Activated T-helper 1 cell treated with anti-CD3 and anti-CD28 coated beads, Interleukin-2, amount 50 U/mL, for 16 hours (primary cell): ENCODE measurements at places on chromosomes 3 and 15.

DNA sequence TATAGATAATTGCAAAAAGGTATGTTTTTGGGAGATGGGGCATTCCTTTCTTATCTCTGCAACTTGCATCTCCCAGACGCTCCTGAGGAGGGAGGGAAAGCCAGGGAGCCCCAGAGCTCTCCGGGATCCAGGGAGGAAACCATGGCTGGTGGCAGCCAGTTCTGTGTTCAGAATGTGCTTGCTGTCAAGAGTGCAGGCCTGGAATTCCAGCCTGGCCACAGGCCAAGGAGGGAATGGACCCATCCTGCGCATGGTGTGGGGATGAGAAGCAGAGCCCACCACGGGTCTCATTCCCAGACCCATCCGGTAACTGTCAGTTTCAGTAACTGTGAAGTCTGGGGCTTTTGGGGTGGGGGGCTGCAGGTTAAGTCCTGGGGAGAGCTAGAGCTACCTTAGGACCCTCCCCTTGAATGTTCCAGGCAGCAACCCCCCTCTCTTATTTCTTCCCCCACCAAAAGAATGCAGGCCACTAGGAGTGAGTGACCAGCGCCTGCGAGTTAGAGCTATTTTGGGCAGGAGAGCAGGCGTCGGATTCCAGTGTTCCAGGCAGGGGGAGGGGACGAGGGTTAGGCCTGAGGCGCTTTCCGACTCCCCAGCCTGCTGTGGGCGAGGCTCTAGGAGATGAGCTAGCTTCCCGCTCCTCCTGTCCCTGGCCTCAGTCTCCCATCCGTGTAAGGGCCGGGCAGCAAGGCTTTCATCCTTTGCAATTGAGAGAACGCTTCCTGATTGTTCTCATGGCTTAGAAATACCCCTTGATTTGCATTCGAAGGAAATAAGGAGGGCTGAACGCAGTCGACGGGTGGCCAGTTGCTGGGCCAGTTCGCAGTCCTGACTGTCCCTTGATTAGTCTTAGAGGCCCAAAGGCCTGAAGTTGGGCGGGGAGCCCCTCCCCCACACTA, 781 bp upstream of the DAG1 start:
- DNase-seq: no peak

DNA sequence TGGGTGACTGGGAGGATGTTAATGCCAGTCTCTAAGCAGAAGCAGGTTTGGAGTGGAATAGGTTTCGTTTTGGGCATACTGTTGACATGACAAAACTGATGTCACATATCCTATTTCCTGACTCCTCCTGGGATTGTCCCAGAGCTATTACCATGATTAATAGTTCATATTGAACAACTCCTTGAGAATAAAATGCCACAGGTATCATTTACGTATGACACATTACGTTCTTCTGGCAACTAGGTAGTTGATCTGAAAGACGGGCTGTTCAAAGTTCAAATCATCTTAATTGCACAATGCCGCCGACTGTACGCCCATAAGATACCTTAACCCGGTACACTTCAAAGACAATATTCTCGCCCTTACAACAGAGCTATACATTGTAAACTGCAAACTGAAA, 1.4 kb upstream of the RAB5A start:
- no peak for DNase-seq

DNA sequence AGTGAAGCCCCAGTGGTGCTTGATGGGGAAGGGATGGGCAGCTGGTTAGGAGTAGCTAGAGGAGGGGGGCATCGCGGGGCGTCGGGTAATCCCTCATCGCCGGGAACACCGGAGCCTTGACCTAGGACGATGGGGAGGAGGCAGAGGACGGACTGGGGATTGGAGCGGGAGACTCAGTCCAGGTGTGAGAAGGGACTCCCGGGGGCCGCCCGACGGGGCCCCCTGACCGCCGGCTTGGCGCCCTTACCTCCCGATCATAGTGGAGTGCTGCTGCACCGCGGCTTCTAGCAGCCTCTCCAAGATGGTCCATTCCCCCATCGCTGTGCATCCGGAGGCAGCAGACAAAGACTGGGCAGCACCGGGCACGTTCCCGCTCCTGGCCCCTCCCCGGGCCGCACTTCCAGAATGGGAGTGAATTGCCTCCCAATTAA, 612 bp downstream of the GJD2 start:
- DNase-seq: no peak

- no peak for DNase-seq
These were observed 597.8 kb upstream of the ALCAM start for GRCh38 chr3:104768886-104769285.

DNA sequence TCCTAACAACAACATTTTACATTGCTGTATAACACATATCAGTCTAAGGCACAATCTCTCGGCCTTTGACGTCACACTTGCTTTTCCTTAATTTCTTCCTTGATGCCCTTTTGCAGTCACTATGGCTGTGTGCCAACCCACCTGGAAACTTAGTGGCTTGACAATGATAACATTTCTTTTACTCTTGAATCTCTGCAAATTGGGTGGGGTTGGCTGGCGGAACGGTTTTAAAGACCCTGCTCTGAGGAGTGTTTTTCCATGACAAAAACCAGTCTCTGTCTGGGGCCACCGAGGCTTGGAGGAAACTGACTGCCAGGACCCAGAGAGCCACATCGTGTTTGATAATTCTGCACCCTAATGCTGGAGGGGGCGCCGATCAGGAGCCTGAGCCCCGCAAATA, 115.6 kb downstream of the KLF13 start:
- DNase-seq: no peak

DNA sequence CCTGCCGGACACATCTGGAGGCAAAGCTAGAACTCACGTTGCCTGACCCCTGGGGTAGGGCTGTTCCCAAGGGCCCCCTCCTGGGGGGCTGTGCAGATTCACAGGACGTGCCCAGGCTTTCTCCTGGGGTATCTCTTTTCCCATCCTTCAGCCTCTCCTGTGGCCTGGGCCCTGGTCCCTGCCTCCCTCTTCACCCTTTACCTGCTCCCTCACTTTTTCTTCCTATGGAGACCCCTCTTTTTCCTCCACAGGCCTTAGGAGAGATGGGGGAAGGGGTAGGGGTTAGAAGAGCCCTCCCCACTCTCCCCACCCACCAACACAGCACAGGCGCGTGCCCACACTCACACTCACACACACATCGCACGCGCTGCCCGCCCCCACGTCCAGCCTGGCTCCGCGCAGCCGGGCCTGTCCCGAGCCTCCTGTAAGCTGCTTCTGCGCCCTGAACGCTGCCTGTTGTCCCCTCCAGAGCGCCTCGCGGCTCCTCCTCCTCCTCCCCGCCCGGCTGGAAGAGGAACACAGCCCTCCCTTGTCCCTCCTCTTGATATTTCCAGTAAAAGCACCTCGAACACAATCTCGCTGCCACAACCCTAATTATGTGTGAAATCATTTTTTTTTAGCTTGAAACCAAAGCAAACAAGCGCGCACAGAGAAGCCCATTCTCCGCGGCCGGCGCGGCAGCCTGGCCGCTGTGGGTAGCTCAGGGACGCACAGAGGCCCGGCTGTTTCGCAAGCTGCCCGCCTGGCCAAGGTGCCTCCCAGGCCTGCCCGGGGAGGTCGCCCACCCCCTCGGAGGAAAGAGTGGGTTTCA, 33.9 kb upstream of the ACAN start:
- DNase-seq: no peak

- DNase-seq: no peak
These were observed 665 bp downstream of the PIGB start for GRCh38 chr15:55319537-55320237.

DNA sequence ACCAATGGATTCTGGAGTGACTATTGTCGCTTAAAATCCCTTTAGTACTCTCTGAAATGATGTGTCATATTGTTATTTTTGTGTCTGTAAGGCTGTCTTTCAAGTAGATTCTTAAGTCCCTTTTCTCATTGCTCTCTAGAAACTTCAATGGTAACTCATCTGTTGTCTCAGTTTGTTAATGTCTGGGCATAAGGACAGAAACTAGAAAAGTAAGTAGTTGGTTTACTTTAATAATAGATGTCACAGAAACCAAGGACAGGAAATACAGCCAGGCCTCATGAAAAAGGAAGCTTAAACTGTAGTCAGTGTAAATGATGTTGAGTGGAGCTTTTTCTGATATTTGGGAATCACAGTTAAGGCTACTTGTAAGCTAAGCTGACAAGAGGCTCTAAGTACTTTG, 730.2 kb upstream of the DPPA4 start:
- no peak for DNase-seq

DNA sequence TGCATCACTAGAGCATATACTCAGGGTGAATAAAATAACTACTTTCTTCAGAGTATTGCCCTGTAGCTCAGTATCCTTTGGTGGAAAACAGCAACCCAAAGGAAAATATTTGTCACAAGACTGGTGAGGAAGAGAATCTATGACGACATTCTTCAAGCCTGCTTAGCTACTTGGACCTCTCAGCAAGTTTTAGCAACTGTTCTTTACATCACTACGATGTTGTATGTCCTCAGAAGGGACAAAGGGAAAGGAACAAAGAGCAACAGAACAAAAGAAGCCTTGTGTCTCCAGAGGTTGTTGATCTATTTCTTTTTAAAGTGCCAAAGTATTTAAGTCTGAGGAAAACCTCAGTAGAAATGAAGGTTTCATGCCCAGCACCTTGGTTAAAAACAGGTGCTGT, 746.7 kb downstream of the NAALADL2 start:
- no peak for DNase-seq

DNA sequence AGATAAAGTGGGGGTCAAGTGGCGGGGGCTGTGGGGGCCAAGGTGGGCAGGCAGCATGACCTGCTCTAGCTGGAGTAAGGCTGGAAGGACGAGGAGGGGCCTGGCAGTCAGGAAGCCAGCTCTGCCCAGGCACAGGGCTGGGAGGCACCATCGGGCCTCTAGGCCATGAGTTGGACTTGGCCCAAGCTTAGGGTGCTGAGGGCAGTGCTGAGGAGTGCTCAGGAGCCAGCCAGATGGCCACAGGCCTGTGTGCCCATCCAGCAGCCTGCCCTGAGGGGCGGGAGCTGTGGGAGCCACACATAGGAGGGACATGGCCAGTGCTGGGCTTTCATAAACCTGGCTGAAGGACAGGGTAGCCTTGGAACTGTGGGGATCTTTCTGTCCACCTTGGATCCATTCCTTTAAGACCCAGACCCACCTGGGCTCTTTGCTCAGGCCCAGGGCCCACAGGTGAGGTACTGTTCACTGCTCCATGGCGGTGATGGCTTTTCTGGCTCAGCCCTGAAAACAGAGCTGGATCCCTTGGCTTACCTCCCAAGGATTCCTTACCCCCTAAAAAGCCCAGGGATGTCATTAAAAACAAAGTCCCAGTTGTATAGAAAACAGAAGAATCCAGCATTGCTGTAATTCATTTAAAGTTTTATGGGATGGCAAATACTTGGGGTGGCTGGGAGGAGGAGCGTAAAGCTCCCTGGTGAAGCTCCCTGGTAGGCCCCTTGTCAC, 137.0 kb downstream of the DNAJB8 start:
- no peak for DNase-seq

- DNase-seq: no peak
These were observed 185.4 kb downstream of the NTRK3 start for GRCh38 chr15:88071141-88071540.

GRCh38 chr3:17432236-17432635, 310.2 kb downstream of the TBC1D5 start:
- DNase-seq: no peak

DNA sequence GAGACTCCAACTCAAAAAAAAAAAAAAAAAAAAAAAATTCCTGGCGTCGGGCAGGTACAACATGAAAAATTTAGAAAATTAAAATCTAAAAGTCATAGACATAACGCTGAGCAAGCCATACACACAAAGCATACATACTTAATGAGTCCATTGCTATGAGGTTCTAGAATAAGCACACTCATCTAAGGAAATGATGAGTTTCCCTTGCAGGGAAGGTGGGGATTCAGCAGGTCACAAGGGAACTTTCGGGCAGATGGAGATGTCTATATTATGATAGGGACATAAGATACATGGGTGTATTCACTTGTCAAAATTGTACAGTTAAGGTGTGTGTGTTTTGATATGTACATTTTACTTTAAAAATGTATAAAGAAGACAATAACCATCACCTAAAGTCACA, 120.2 kb upstream of the LIPC start:
- DNase-seq: no peak

GRCh38 chr3:52099001-52099401, 42.6 kb upstream of the DUSP7 start:
- DNase-seq: no peak

GRCh38 chr15:57446393-57446792, 70.1 kb downstream of the CGNL1 start:
- DNase-seq: no peak

DNA sequence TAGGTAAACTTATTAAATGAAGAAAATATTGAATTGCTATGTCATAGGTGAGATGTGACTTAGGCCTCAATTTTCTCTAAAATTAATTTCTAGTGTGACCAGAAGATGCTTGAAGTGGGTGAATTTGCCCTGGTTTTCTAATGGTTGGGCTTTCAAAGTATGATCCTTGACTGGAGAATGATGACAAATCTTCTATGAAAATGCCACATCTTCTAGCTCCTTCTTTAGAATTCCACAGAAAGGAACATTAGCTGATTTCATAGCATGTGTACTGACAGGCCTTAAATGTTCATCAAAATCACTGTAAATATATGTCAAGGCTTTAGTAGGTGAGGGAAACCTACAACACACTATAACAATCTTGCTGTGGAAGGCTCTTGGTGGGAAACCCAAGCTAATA, 8.9 kb downstream of the ABI3BP start:
- DNase-seq: no peak

DNA sequence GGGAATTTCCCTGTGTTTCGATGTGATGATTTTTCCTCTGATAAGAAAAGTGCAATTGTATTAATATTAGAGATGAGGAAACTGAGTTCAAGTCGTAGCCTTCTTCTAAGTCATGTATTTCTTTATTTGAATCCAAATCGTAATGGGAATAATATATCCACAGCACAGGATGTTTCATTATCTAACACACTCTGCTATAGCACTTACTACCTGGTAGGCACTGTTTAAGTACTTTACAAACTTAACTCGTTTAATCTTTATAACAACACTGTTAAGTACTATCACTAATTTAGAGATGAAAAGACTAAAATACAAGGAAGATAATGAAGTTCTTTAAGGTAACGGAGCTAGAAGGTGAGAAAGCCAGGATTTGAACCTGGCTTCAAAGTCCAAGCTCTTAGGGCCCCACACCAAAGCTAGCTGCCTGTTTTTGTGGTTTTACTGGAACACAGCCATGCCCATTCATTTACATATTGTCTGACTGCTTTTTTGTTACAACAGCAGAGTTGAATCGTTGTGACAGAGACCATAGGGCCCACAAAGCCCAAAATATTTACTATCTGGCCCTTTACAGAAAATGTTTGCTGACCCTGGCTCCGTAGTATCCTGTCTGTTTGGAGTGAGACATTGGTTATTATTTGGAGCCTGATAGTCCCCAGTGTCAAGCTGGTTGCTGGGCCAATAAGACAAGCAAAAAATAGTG, 9.6 kb upstream of the ATP13A3 start:
- DNase-seq: no peak

GRCh38 chr3:105429034-105429762, 62.5 kb downstream of the ALCAM start:
- no peak for DNase-seq

GRCh38 chr3:133475245-133476010, 75.6 kb downstream of the BFSP2 start:
- no peak for DNase-seq

- DNase-seq: no peak
These were observed 87.2 kb downstream of the TGFBR2 start for GRCh38 chr3:30693470-30694120.
